Stimulated activated CD8-positive, alpha-beta memory T cell treated with anti-CD3 and anti-CD28 coated beads, Interleukin-12 subunit alpha, Interleukin-12 subunit beta, amount 100 ng/mL, for 1 hour (primary cell): ENCODE measurements at places on chromosomes 4 and X.

GRCh38 chr4:55947254-55947882 is 1.4 kb upstream of the CEP135 start:
- DNase-seq: no peak

- no peak for DNase-seq
Observed at GRCh38 chr4:147814376-147814775, 82.5 kb downstream of the ARHGAP10 start.

- DNase-seq: no peak
Observed at GRCh38 chr4:147515220-147515936, 34.5 kb downstream of the EDNRA start.

DNA sequence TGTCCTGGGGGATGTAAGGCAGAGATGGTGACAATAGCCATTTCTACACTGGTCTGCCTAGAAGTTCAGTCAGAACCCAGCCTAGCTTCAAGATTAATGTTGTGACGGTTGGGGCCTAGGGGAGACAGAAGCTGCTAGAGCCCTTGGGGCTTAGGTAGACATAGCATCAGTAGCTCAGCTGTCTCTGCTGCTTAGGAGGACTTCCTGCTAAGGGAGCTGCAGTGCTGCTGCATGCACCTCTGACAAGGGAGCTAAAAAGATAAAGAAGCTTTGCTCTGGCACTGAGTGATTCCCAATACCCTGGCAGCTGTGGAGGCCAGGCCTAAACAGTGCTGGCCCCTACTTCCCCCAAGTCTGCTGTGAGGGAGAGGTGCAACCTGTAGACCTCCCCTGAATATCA is 116.0 kb downstream of the CT47B1 start:
- DNase-seq: no peak

- DNase-seq: no peak
Observed at GRCh38 chr4:10140866-10141759, 24.5 kb upstream of the WDR1 start.

GRCh38 chr4:47798165-47798564 is 39.7 kb downstream of the CORIN start:
- DNase-seq: no peak

GRCh38 chr4:91758487-91758886 is 545.3 kb upstream of the GRID2 start:
- DNase-seq: no peak

DNA sequence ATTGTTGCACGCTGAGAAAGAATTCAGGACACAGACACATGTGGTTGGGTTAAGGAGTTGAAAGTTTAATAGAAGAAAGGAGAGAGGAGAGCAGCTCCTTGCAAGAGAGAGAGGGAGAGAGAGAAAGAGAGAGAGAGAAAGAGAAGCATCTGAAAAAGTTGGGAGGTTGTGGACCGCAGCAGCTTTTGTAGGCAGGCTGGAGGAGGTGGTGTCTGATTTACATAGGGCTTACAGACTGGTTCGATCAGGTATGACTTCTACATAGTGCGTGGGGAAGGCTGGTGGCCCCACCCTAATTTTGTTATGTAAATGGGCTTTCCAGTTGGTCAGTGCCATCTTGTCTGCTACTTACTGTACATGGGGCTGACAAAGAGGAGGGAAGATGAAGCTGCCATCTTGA is 27.5 kb upstream of the GYG2 start:
- DNase-seq: no peak

- DNase-seq: no peak
Observed at GRCh38 chrX:38313190-38313589, 14.1 kb downstream of the RPGR start.

- DNase-seq: no peak
Observed at GRCh38 chr4:72275381-72275780, 243.6 kb downstream of the NPFFR2 start.

DNA sequence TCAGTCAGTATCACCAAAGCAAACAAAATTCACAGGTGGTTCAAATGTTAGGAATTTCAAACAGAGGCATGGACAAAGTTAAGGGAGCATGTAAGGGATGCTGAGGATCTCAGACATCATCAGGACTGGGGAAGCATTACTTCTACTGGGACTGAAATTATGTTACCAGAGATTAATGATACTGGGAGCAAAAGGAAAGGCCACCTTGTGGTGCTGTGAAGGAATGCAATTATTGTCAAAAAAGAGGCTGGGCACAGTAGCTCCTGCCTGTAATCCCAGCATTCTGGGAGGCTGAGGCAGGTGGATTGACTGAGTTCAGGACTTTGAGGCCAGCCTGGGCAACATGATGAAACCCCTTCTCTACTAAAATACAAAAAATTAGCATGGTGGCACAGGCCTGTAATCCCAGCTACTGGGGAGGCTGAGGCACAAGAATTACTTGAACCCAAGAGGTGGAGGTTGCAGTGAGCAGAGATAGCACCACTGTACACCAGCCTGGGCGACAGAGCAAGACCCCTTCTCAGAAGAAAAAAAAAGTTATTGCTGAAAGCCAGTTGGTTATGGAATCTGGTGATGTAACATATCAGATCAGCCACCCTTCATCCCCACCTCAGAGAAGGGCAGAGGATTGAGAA is 954.3 kb downstream of the PCDH7 start:
- DNase-seq: no peak

DNA sequence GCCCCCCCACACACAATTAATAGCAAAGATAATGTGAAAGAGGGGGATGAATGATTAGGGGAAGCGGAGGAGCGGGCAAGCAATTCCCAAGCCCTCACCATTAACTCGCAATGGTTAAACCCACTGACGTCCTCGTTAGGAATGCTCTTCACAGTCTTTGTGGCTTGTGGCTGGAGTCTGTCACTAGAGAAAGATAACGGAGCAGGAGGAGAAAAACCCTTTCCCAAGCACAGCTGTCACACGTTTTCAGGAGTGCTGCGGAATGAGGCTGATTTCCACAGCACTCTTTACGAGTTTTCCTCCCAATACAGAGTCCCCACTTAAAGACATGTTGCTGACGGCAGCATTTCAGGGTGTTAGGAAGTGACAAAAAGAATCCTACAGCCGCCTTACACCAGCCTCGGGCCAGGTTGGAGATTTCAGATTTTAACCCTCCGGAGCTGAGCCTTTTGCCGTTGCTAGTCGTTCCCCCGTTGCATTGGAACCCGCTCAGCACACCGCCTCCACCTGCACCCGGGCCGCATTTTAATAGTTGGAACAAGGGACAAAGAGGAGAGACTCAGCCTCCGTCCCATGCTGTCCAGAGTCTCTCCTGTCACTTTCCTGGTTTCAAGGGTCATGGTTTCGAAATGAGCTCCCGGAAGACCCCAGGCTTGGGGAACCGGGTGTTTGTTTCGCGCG is 92.2 kb downstream of the GEMIN8 start:
- no peak for DNase-seq

DNA sequence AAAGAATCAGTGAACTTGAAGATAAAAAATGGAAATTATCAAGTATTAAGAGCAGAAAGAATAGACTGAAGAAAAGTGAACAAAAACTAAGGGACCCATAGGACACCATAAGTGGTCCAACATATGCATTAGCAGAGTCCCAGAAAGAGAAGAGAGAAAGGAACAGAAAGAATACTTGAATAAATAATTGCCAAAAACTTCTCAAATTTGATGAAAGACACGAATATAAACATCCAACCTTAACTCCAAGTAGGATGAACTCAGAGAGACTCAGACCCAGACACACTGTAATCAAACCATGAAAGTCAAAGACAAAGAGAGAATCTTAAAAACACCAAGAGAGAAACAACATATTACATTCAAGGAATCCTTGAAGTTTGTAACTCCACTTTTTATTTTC is 35.7 kb downstream of the MORC4 start:
- DNase-seq: no peak

- DNase-seq: no peak
Observed at GRCh38 chr4:61543976-61544375, 343.9 kb downstream of the ADGRL3 start.
